SW 1271 (cell line): ENCODE measurements at places on chromosomes 1 and 21.
A peak's percentile ranks its signal among the peaks of the same experiment; 100 is the strongest.

- DNase-seq: no peak
These were observed 22.8 kb downstream of the GABPA start for GRCh38 chr21:25757531-25757930.

GRCh38 chr1:179101566-179101965 lies 19.7 kb downstream of the TOR3A start:
- DNase-seq: no peak

GRCh38 chr1:237179503-237179902 lies 137.5 kb downstream of the RYR2 start:
- DNase-seq: no peak

DNA sequence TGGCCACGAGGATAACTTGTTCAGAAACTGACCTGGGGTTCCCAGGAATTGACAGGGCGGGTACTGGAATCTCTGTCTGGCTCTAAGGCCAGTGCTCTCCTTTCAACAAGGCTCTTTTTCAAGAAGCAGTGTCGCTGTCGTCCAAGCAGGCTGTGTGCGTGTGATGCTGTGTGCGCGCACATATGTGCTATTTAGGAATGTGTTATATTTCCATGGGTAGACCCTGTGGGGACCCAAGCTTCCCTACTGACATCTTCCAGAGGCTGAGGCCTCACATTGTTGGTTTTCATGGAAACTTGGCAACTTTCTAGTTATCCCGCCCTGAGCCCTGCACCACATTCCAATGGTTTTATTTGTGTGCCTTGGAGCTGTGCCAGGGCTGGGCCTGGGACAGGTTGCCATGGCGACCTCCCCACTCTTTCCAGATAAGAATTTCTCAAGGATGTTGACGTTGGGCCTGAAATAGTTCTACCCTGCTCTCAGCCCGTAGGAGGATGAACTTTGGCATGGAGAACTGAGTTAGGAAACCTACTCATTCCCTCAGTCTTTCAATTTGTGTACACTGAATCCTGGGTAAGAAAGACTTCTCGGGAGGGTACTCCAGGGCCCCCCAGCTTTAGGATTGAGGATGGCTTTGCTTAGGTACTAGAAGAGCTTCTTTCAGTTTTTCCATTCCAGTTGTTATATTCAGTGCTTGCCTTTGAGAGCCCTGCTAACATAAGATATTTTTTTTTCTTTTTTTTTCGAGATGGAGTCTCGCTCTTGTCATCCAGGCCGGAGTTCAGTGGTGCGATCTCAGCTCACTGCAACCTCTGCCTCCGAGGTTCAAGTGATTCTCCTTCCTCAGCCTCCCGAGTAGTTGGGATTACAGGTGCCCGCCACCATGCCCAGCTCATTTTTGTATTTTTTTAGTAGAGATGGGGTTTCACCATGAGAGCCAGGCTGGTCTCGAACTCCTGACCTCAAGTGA lies 38.8 kb upstream of the SRSF10 start:
- peak; percentile 83 for DNase-seq

DNA sequence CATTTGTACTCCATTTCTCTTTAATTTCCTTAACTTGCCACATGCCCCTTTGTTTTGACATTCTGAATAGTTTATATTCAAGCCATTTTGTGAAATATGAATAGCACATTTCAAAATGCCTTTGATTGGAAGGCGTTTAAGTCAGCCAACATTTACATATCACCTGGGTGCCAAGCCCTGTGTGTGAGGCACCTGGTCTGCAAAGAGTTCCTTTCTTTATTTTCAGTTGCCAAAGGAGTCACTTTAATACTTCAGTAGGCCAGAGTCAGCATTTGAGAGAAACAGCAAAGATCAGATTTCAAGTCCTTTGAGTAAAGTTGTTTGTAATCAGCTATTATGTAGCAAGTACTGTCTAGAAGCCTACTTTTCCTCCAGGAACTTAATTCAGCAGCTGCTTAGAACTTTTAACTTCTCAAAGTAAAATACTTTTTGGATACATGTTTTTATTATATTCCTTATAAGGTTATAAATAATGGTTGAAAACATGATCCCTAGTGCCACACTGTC lies 70.8 kb downstream of the DTL start:
- DNase-seq: no peak

GRCh38 chr21:43701936-43702784 lies 16.8 kb upstream of the PDXK start:
- DNase-seq: no peak
